Esophagus squamous epithelium (tissue), 5 donors: ENCODE measurements at places on chromosomes 16 and 17. TPM values are rescaled to one million over a fixed set of nuclear protein-coding genes. Genes with fewer than 3 reads are reported as not detected.

DNA sequence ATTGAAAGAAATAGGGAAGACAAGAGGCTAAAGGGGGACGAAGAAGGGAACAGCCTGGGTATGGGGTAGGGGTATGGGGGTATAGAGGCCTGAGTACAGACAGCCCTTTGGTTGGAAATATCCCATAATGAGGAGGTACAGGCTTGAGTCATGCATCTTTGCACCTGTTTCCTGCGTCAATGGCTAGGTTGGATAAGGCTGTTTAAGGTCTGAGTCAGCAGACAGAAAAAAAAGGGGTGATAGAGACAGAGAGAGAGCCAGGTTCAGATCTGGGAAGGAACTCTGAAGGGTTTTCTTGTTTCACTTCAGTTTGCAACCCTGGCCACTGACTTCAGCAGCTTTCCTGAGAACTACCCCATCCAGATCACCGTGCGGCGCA is 8.5 kb downstream of the FNDC8 start:
- H3K27ac ChIP-seq: no peak overlapping the region
- H3K4me3 ChIP-seq: no peak overlapping the region
- no peaks in the 10 kb centered on the region for H3K27me3 ChIP-seq
- no peak for DNase-seq
- no peaks in the 10 kb centered on the region for H3K4me1 ChIP-seq

DNA sequence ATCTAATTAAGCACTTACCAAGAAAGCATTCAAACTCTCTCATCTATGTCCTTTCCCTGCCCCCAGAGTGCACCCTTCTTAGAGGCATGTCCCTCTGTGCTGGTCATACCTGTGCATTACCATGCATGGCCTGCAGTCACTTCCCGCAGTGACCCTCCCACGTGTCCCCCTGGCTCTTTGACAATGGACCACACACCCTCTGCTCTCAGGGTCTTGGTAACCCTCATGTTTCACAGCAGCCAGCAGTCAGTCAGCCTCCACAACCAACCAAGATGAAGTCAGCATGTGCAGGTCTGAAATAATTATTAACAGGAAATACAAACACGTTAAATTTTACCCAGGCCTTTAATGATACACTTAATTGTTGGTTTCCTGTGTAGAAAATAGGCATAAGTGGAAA is 10.1 kb downstream of the KRT33A start:
- no peak overlapping the region for H3K4me3 ChIP-seq
- no peaks in the 10 kb centered on the region for H3K27me3 ChIP-seq
- H3K36me3 ChIP-seq: no peaks in the 10 kb centered on the region
- no peak for DNase-seq
- H3K4me1 ChIP-seq: peaks cover 15% of the 10 kb centered on the region
- H3K27ac ChIP-seq: peak overlapping the region; percentile 80

GRCh38 chr17:57530508-57530907 is 214.6 kb downstream of the CCDC182 start:
- no peaks in the 10 kb centered on the region for H3K36me3 ChIP-seq
- H3K27ac ChIP-seq: no peak overlapping the region
- no peak overlapping the region for H3K4me3 ChIP-seq
- H3K27me3 ChIP-seq: no peaks in the 10 kb centered on the region

DNA sequence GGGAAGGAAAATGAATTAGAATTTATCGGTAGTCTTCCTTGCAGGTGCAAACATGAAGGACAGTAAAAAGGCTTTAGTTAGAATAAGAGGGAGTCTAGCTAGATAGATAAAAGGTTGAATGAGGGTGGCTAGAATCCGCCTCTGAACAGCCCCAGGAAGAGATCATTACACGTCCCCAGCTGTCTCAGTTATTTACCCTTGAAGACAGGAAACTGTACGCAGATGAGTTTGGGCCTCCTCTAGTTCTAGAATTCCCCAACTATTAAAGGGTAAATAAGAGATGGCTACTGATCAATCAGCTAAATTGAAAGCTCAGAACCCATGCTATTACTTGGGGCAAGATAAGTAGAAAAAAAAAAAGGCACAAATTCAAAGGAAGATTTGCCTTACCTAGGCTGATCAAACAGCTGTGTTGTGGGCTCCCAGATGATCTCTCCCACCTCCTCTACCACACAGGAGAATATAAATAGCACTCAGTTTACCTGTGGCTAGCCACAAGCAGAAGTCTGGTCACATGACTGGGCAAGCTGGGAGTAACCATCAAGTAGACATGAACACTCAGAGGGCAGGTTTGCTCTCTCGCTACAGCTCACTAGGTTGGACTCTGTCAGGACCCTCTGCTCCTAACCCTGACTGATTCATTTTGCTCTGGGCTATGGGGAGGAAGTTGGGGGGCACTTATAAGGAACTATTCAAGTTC is 17.0 kb downstream of the FAM117A start:
- no peak overlapping the region for H3K4me3 ChIP-seq
- no peaks in the 10 kb centered on the region for H3K27me3 ChIP-seq
- H3K27ac ChIP-seq: no peak overlapping the region
- no peaks in the 10 kb centered on the region for H3K36me3 ChIP-seq
- H3K4me1 ChIP-seq: peaks cover 40% of the 10 kb centered on the region

DNA sequence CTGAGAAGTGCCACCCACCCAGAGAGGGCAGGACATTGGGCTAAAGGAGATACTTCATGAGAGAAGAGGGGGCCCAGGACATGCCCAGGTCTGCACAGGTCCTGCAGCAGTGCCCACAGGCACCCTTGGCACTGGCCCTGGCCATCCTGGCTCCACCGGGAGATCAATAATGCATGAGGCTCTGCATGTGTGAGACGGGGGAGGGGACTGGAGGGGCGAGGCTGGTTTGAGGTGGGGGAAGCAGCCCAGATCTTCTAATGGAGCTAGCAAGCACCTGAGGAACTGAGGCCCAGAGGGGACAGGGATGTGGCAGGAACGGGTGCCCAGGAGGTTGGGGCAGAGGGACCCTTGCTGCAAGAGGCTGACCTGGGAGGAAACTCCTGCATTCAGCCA is 567 bp downstream of the OSBPL7 start:
- peaks cover 21% of the 10 kb centered on the region for H3K4me1 ChIP-seq
- peak overlapping the region; percentile 61 for H3K27ac ChIP-seq
- H3K36me3 ChIP-seq: peaks cover 24% of the 10 kb centered on the region
- H3K27me3 ChIP-seq: no peaks in the 10 kb centered on the region
- H3K4me3 ChIP-seq: peak overlapping the region; percentile 69

- H3K27ac ChIP-seq: no peak overlapping the region
- H3K4me1 ChIP-seq: peaks cover 37% of the 10 kb centered on the region
- DNase-seq: no peak
- H3K36me3 ChIP-seq: peaks cover 26% of the 10 kb centered on the region
- no peak overlapping the region for H3K4me3 ChIP-seq
- no peaks in the 10 kb centered on the region for H3K27me3 ChIP-seq
Observed at GRCh38 chr17:74770498-74771318, 5.4 kb downstream of the NAT9 start.

GRCh38 chr16:24753000-24753399 is 23.5 kb downstream of the TNRC6A start:
- H3K27ac ChIP-seq: no peak overlapping the region
- peaks cover 21% of the 10 kb centered on the region for H3K4me1 ChIP-seq
- H3K36me3 ChIP-seq: no peaks in the 10 kb centered on the region
- H3K4me3 ChIP-seq: no peak overlapping the region

GRCh38 chr16:10729104-10730048 is 14.3 kb upstream of the NUBP1 start:
- no peak overlapping the region for H3K27ac ChIP-seq
- DNase-seq: no peak
- H3K4me3 ChIP-seq: no peak overlapping the region
- peaks cover 12% of the 10 kb centered on the region for H3K4me1 ChIP-seq

- no peak for DNase-seq
- H3K4me1 ChIP-seq: peaks cover 12% of the 10 kb centered on the region
- no peaks in the 10 kb centered on the region for H3K36me3 ChIP-seq
- peak overlapping the region; percentile 25 for H3K27ac ChIP-seq
Observed at GRCh38 chr17:3794557-3795389, 6.2 kb downstream of the ITGAE start.

DNA sequence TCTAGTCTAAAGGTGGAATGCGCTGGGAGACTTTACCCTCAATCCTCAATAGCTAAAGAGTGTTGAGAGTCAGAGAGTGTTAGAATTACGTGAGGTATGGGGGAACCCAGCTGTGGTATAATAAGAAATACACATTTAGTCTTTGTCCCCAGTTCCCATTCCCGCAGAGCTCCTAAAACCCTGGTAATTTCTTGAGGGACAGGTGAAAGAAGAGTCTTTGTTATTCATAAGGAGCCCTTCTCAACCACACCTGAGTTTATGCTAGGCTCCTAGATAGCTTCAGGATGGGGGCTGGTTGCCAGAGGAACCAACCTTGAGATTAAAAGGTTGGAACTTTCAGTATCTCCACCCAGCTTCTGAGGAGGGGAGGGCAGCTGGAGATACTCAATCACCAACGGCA is 5.8 kb downstream of the ZNF18 start:
- peaks cover 10% of the 10 kb centered on the region for H3K4me1 ChIP-seq
- H3K36me3 ChIP-seq: peaks cover 7% of the 10 kb centered on the region
- H3K27me3 ChIP-seq: no peaks in the 10 kb centered on the region

- H3K4me3 ChIP-seq: no peak overlapping the region
- no peaks in the 10 kb centered on the region for H3K36me3 ChIP-seq
- H3K27ac ChIP-seq: no peak overlapping the region
- H3K4me1 ChIP-seq: peaks cover 15% of the 10 kb centered on the region
- no peaks in the 10 kb centered on the region for H3K27me3 ChIP-seq
Observed at GRCh38 chr17:30360086-30360808, 18.5 kb upstream of the CPD start.

- no peak overlapping the region for H3K27ac ChIP-seq
- DNase-seq: no peak
Observed at GRCh38 chr16:23952971-23953300, 117.2 kb downstream of the PRKCB start.

GRCh38 chr17:32834104-32834503 is 42.8 kb downstream of the MYO1D start:
- no peak overlapping the region for H3K4me3 ChIP-seq
- no peaks in the 10 kb centered on the region for H3K27me3 ChIP-seq
- peaks cover 5% of the 10 kb centered on the region for H3K4me1 ChIP-seq

DNA sequence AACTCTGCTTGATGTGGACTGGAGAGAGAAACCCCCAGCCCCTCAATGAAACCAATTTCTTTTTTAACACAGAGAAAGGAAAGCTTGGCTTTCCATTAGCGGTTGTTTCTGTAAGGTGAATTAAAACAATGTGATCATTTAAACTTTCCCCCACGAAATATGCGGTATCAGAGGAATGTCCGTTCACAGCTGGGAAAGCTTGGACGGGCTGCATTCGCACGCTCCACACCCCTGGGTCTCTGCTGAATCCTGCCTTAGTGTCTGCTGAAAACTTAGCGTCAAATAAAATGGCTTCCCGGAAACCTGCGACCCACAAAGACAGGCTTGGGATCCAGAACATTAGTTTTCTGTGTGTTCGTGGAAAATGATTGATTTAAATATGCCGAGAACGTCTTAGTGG is 71.7 kb downstream of the C16orf95 start:
- no peaks in the 10 kb centered on the region for H3K36me3 ChIP-seq
- H3K4me3 ChIP-seq: no peak overlapping the region
- peaks cover 3% of the 10 kb centered on the region for H3K4me1 ChIP-seq
- H3K27ac ChIP-seq: no peak overlapping the region
- DNase-seq: no peak
- H3K27me3 ChIP-seq: no peaks in the 10 kb centered on the region

DNA sequence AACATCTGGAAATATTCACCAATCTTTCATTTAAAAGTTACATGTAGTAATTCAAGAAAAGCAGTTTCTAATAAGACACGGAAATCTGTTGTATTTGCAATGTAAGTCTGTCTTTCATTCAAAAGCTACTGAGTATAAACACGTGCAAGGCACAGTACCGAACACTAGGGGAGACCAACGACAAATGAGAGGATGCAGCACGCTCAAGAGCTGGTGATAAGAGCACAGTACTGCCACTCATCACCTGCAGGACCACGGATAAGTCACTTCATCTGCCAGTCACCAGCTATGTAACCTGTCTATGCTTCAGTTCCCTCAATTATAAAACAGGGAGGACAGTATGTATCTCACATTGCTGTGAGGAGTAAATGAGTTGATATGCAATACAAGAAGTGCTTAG is 67.1 kb downstream of the CLEC18A start:
- no peaks in the 10 kb centered on the region for H3K27me3 ChIP-seq
- no peak overlapping the region for H3K4me3 ChIP-seq
- H3K4me1 ChIP-seq: no peaks in the 10 kb centered on the region
- no peaks in the 10 kb centered on the region for H3K36me3 ChIP-seq
- no peak overlapping the region for H3K27ac ChIP-seq
- DNase-seq: no peak

- H3K4me3 ChIP-seq: no peak overlapping the region
- H3K27me3 ChIP-seq: peaks cover 63% of the 10 kb centered on the region
- peaks cover 80% of the 10 kb centered on the region for H3K4me1 ChIP-seq
Observed at GRCh38 chr16:1911467-1912214, 6.6 kb downstream of the HS3ST6 start.

DNA sequence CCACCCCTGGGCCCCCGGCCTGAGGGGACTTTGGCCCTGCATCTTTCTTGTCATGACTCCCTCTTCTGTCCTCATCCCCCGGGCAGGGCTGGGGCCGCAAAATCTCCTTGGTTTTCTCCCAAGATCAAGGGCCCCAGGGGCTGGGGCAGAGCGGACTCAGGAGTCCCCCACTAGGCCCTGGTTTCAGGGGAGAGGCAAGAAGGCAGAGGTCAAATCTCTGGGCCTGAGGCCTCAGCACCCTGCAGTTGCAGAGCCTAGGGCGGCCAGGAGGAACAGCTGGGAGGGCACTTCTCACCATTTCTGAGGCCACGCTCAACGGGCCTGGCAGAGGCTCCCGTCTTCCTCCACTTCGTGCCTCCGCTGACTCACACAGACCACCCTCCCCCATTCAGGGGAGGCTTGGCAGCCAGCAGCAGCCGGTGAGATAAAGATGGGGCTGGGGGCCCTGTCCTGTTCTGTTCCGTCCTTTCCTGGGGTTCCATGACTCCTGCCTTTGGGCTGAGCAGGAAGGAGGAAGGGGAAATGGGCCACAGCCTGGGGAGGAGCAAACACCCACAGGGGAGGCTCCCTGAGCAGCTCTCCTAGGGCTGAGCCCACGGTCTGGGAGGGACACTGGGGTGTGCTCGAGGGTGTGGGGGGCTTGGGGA is 12.4 kb downstream of the ZSCAN10 start:
- peak overlapping the region; percentile 84 for H3K27ac ChIP-seq
- H3K4me3 ChIP-seq: peak overlapping the region; percentile 12
- no peak for DNase-seq

- H3K36me3 ChIP-seq: no peaks in the 10 kb centered on the region
- no peaks in the 10 kb centered on the region for H3K27me3 ChIP-seq
- no peak overlapping the region for H3K27ac ChIP-seq
- DNase-seq: no peak
Observed at GRCh38 chr16:86609661-86610060, 31.3 kb downstream of the FOXL1 start.

PYY gene
- not detected for total RNA-seq

KRT40 gene
- total RNA-seq: 0.19 TPM

CD300E gene
- total RNA-seq: 0.15 TPM
